ENCODE measurements at places on chromosomes 5 and 9. TPM values are rescaled to one million over a fixed set of nuclear protein-coding genes. Genes with fewer than 3 reads are reported as not detected.

Gene HCN1
- not detected for total RNA-seq

Gene SCGB3A2
- total RNA-seq, result not detected

DNA sequence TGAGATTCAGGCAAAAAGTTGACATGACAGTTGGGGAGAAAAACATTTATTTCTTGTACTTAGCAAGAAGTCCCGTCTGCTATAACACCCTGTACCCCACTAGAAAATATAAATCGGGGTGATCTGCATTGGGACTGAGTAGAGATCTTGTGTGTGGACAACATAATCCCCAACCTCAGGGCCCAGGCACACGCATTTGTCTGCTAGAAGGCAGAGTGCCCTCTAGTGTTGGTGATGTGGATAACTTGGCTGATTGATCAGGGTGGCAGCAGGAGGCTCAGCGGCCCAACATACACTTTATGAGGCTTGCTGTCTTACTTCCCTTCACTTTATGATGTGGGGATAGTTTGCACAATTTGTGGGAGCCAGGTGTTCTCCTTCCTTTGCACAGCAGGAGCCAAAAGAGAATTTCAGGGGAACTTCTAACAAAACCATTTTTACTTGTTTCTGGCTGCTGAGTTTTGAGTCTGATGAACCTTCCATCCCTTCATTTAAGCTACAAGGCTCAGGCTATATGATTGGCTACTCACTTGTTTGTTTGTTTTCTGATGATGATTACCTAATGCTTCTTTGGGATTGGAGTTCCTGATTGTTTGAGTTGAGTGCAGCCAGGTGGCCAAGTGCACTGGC is 263.2 kb downstream of the DMAC1 start:
- DNase-seq, result no peak

Gene WNT8A
- not detected for total RNA-seq

GRCh38 chr5:62643556-62644451 is 65.2 kb downstream of the LRRC70 start:
- DNase-seq, result no peak

GRCh38 chr5:117547192-117547591 is 972.6 kb upstream of the SEMA6A start:
- DNase-seq, result no peak

DNA sequence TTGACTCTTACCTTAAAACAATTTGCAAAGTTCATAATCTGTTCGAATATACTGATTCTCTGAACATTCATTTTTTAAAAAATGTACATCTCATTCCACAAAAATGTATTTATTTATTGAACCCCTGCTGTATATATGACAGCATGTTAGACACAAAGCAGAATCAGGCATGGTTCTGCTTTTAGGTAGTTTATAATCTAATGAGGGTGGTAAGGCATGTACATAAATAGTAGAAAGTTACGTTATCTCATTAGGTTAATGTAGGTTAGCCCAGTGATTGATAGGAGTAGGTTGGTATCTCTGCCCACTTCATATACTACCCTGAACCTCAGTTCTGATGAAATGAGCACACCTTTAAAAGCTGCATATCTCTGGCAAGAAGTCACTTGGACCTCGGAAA is 89.8 kb downstream of the ERMP1 start:
- DNase-seq, result no peak

Data from mesenteric fat pad (tissue), 1 donor.